CD4-positive, alpha-beta T cell treated with Interleukin-2 at 100 ng/mL for 4 hours (primary cell): ENCODE measurements at places on chromosomes 2 and 18.

DNA sequence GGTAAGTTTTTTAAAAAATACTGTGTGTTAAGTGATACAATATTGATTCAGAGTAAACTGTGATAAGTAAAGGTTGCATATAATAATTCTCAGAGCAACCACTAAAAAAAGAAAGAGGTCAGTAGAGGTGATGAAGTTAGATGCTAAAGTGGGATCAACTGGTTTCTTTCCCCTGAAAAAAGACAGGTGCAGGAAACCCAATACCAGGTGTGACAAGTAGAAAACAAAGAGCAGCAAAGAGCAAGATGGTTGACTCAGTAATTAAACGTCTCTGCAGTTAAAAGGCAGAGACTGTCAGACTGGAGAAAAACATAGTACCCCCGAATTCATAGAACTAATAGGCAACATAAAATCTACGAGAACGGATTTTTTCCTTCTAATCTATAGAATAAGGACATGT is 128.3 kb downstream of the ATP9B start:
- DNase-seq = no peak

GRCh38 chr2:215898363-215898762 is 115.0 kb downstream of the MREG start:
- no peak for DNase-seq

GRCh38 chr2:76288146-76288545 is 577.4 kb upstream of the GCFC2 start:
- DNase-seq = no peak

- DNase-seq = no peak
Observed at GRCh38 chr2:48560546-48561209, 30.7 kb downstream of the STON1 start.

DNA sequence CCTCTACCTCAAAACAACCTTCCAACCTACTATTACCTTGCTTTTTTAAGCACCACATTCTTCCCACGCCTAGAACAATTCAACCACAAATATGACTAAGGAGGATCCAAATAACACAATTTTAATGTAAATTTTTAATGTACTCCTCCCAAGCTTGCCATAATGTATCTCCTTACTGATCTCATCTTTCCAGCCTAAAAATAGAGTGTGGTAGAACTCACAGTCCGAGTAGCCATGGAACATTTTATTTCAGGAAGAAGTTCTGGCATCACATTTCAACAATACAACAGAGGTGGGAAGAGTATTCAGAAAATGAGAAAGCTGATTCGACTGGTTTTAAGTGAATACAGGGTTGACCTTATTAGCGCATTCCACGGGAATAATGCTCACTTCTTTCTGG is 15.4 kb downstream of the FEZ2 start:
- no peak for DNase-seq

DNA sequence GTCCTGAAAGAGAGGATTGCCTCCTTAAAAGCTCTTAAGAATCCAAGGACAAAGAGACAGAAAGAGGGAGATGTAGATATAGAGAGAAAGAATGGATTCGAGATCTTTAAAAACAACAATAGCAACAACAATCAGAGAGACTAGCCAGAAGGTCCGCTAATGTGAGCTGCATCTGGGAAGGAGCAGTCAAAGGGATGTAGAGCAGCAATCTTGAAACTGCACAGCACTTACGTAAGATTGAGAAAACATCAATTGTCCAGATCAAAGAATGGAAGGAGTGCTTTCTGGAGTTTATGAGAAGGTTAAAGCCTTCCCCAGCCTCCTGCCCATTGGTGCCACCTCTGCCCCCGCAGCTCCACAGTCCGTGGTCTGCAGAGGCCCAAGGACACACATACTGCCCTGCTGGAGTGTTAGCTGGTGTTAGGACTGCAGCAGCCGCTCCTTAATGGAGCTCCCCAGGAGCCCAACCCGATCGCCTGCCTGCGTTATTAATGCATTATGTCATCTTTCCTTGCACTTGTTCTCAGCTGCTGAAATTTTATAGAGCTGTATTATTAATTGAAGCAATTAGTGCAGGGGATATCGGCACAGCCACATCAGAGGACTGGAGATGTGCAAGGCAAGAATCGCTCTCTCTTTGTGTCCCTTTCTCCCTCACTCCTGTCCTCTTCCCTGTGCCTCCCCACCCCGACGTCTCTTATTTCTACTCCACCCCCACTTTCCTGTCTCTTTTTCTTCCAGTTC is 94.2 kb upstream of the STPG4 start:
- DNase-seq = no peak

DNA sequence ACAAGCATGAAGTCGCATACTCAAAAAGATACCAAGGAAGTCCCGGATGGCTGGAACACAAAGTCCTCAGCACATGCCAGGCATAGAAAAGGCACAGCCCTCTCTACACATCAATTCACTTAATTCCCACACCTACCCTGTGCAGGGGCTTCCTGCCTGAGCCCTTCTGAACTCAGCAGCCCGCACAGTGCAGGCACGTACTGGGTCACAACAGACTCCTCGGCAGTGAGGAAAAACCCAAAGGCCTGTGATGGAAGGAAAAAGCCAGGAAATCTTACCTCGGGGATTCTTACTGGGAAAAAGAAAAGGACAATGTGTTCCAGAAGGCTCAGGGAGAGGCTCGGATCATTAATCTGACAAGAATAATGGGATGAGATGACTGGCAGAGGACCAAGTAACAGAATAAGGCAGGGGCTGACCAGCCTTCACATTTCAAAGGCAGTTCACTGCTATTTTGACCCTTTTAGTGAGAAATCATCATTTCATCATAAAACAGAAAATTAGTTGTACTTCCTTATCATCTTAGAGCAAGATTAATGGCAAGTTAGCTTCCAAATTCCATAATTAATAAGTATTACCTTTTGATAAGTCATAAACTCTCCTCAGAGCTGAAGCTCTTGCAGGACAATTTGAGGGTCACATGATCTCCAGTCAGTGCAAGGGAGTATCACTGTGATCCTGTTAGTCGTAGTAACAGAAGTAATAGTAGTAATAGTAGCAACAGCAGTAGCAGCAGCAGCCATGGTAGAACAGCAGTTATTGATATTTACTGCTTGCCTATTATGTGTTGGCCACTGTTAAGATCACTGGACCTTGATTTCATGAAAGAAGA is 87.4 kb downstream of the STK39 start:
- no peak for DNase-seq

DNA sequence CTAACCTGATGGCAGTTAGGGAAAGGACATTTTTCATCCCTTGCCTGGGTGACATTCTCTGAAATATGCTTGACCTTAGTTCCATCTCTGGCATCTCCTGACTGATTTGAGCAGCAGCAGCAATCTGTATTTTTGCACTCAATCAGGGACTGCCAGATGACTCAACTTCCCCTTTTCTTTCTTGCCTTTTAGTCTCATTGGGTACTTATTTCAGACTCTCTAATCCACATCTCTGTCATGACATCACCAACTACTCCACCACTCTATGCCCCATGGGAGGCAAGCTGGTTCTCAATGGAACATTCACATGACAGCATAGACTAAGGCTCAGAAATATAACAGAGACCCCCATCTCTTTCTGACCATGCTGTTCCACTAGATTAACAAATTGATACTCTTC is 254.2 kb downstream of the RIT2 start:
- no peak for DNase-seq

DNA sequence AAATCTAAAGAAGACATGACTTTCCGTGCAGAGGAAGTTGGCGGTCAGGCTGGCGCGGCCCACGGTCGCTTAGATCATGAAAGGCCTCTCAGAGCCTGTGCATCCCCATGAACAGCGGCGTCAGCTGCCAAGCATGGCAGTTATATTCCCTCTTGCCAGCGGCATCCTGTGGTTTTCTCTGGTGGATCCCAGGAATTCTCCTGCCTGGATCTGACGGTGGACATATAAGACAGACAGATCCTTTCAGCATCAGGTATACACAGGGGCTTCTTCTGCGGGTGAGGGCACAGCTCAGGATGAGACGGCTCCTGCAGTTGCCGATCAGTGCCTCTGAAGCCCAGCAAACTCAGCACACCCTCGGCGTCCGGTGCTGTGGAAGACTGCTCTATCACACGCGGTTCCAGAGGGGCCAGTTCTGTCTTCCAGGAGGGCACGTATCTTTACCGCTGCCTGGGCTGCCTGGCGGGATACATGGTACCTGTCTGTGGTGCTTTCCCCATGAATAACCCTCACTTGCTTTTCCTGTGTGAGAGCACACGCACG is 157.8 kb downstream of the LDLRAD4 start:
- DNase-seq = peak; percentile 48

GRCh38 chr18:76953156-76953555 is 130.8 kb downstream of the ZNF236 start:
- DNase-seq = no peak

DNA sequence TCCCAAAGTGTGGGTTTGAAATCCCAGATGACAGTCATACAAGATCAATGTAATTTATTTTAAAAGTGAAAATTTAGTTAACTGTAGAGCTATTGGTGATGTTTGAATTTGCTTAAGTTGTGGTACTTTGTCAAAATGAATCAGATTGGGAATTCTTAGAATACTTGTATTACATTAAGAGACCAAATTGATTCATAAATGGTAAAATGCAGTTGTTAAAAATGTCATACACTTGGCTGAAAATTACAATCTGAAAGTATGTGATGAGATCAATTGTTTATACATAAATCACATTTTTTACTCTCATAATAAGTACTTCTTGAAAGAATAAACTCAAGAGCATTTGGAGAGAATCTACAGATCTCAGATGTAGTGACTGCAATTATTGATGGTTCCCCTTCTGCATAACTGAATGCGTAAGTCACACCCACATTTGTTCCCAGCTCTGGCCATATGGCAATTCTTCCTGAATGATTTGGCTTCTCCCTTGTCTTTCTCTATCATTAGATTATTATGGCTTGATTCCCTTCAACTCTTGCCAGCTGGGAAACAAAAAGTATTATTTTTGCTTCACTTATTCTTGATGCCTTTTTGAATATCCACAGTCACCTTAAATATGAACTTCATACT is 558.5 kb downstream of the CPS1 start:
- DNase-seq = no peak

GRCh38 chr2:59875836-59876235 is 677.6 kb downstream of the BCL11A start:
- DNase-seq = no peak

GRCh38 chr2:127614246-127614645 is 31.7 kb upstream of the GPR17 start:
- DNase-seq = no peak

DNA sequence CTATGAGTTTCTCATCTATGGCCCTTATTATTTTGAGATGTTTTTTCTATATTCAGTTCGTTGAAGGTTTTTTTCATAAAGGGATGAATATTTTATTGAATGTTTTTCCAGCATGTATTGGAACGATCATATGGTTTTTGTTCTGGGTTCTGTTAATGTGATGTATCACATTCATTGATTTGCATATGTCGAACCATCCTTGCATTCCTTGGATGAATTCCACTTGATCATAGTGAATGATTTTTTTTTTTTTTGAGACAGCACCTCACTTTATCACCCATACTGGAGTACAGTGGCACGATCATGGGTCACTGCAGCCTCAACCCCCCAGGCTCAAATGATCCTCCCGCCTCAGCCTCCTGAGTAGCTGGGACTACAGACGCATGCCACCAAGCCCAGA is 5.5 kb upstream of the NEMP2 start:
- DNase-seq = no peak

DNA sequence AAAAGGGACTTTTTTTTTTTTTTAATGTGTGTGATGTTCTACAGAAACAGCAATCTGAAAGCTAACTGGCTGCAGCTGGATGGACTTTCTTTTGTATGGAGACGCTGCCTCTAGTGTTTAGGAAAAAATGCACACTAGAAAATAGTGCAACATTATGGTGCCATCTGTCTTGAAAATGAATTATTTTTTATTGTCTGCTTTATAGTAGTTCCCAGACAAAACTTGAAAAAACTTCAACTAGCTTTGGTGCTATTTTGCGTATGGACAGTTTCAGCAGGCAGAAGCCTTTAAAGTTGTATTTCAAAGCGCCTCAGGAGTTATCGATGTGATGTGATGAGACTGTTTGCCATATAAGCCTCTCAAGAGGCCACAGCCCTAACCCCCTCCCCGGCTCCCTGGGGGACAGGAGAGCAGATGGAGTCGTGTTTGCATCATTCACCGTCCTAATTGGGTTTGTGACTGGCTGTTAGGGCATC is 86.9 kb downstream of the LTBP1 start:
- no peak for DNase-seq

DNA sequence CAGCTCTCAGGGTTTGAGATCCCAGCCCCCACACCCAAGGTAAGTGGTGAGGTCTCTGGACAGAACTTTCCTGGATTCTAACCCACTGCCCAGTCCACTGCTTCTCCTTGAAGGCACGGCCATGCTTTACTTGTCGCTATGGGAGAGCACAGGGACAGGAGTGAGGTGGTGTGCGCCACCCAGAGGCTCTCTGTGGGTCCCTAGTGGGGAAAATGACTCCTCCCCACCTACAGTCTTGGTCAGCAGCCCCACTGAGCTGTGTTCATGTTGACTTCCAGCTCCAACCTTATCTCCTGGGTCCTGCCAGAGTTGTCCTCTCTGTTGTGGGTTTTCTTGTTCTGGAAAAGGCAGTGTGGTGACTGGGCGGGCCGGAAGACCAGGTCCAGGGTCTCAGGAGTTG is 11.1 kb downstream of the TET3 start:
- no peak for DNase-seq

GRCh38 chr2:64735504-64735903 is 81.8 kb upstream of the SERTAD2 start:
- no peak for DNase-seq

DNA sequence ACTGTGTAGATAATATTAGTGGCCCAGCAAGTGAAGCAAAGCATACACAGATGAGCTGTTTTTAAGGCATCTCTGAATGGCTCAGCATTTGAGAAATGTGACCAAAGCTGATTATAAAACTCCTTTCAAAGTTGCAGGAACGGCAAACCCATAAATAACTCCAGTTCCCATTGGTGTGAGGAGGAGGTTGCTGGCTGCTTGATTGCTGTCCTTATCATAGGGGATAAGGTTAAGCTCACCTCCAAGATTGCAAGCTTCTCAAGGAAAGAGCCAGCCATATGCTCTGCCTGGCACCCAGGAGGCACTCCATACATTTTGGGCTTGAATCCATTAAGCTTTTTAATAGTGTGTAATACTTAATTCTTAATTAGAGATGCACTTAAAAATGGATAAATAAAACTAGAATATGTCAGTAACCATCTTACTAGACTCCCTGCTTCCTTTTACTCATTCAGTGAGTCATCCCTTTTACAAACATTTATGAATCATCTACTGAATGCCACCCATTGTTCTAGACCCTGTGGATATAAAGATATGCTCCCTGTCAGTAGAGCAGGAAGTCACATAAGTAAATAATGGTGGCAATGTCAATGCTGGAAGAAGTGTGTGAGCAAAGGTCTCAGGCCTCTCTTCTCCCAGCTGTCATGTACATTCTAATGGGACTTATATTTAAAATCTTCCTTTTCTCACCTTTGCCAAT is 99.3 kb downstream of the SPATS2L start:
- DNase-seq = peak; percentile 21
